ENCODE measurements at places on chromosomes 6 and 20. TPM values are rescaled to one million over a fixed set of nuclear protein-coding genes. Genes with fewer than 3 reads are reported as not detected.

DNA sequence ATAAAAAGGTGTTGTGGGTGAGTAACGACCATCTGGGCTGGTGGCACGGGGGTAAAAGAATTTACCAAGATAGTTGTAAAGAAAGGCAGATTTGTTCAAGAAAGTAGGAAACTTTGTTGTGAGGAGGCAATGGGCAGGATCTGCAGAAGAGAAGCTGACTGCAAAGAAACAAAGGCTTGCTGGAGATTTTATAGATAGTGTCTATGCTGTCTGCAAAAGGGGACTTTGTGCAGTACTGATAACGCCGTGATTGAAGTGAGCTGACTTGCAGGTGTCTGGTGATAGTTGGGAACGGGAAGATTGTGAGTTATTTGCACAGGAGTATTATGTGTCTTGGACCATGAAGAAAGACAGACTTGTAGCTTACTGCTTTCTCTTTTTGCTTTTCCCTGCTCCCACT lies 36.8 kb upstream of the GSTA3 start:
- DNase-seq = no peak

- DNase-seq = no peak
Observed at GRCh38 chr6:20797597-20797996, 263.3 kb downstream of the CDKAL1 start.

The OR2J3 gene
- polyA plus RNA-seq = not detected

DNA sequence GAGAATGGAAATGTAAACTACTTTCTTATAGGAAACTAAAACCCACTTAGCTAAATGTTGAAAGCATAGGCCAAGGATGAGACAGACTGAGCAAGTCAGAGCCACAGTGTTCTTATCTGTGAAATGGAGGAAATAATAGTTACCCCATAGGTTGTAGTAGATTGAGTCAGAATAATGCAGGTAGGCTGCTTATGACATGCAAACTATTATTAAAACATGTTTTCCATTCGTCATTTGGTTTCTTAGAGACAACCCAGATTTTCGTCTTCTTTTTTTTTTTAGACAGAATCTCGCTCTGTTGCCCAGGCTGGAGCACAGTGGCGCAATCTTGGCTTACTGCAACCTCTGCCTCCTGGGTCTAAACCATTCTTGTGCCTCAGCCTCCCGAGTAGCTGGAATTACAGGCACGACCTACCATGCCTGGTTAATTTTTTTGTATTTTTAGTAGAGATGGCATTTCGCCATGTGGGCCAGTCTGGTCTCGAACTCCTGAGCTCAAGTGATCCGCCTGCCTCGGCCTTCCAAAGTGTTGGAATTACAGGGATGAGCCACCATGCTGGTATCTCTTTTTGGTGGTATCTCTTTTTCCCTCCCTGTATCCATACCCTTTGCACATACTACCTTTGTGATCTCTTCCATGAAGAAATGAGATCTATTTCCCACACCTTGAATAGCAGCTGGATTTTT lies 196.5 kb upstream of the ZNF217 start:
- DNase-seq = no peak

DNA sequence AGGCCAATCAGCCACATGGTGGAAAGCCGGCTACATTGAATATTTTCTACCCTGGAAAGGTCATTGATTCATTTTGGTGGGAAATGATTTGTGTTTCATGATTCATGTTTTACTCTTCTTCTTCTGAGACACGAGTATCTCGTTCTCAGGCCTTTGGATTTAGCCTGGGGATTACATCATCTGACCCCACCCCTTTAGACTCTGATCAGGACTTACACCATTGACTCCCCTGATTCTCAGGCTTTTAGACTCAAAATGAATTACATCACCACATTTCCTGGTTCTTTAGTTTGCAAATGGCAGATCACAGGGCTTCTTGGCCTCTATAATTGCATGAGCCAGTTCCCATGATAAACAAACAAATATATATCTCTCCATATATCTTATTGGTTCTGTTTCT lies 228.8 kb downstream of the ADGRG6 start:
- no peak for DNase-seq

DNA sequence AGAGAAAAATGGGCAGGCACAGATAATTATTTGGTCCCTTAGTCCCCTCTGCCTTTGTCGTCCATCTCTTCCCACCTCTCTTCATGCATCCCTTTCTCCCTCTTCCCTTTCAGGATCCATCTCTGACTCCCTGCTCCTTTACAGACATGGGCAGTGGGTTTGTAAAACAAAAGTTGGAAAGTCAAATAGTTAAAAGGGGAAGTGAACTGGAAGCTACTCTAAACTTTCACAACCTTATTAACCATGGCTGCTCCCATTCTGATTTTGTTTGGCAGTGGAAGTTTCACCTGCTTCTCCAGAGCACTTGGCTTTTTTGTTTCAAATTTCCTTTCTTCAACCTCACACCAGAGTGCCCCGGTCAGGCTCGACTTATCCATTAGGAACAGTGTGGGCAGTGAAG lies 1.2 kb downstream of the HLA-DQA2 start:
- DNase-seq = no peak

The RIMS1 gene
- 2.8 TPM for polyA plus RNA-seq

- DNase-seq = peak; percentile 6
Observed at GRCh38 chr20:45128099-45128498, 3.8 kb upstream of the WFDC12 start.

DNA sequence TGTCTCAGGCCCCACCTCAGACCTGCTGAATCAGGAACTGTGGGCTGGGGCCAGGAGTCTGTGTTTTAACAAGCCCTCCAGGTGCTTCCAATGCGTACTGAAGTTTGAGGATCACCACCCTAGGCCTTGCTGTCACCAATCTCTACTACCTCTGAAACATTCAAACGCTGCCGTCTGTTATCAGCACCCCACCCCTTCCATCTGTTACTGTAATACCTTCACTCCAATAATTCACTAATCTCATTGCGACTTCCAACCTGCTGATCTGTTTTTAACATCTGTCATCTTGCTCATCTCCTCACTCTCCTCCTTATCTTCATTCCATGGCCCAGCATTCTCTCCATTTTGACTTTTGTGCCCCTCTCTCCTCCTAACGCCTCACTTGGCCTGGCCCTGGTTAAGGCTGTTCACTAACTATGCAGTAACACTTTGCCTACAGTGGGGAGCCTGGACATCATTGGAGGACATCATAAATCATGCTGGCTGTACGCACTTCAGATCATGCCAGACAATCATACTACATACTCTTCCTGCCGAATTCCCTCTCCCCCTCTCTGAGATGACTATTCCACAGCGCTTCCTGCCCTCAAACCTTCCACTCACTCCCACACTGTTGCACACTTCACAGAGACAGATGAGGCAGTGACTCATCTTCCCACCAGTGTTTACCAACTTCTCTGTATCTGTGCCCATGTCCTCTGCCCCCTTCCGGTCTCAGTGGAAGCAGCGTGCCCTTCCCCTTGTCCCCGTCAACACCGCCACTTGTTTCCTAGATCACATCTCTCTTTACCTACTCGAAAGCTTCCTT lies 3.0 kb upstream of the GUCA1B start:
- DNase-seq = no peak

GRCh38 chr6:121573481-121573880 lies 138.0 kb downstream of the GJA1 start:
- DNase-seq = no peak

The POU5F1 gene
- polyA plus RNA-seq = 6.5 TPM
